ENCODE measurements at places on chromosomes 6 and 20.

- H3K27ac ChIP-seq: peak overlapping the region; percentile 87
- H3K27me3 ChIP-seq: no peaks in the 10 kb centered on the region
- peaks cover 6% of the 10 kb centered on the region for H3K36me3 ChIP-seq
These were observed 115.2 kb upstream of the RNF24 start for GRCh38 chr20:4130404-4131189.

DNA sequence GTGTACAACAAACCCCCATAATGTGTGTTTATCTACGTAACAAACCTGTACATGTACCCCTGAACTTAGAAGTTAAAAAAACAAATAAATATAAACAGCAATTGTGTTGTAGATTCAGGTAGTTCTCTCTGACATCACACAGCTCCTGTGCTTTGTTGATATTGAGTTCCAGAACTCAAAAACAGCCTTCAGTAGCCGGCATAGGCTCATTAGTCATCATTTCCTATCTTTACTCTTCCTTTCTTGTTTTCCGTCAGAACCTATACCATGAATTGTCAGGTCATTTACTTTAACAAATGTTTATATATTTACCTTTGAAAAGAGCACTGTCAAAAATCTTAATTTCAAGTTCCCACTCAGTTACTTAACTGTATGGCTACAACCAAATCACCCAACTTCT, 88.8 kb downstream of the ADTRP start:
- no peaks in the 10 kb centered on the region for H3K36me3 ChIP-seq
- no peak overlapping the region for H3K4me3 ChIP-seq
- DNase-seq: no peak
- H3K27me3 ChIP-seq: no peaks in the 10 kb centered on the region

DNA sequence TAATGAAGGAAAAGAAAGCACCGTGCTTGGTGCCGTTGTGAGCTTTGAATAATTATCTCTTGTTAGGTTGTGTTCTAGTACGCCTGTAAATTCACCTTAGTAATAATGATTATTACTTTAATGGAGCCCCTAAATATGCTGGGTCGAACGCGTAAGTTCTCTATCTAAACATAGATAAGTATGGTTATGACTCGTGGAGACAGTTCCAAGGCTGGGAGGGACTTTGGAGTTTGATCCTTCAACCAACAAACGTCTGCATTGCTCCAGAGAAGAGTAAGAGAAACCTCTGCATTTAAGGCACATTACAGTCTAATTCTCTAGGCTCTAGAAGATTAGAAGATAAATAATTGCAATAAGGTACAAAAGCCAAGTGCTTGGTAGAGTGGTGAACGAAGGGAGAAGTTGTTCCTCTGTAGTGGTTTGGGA, 514 bp downstream of the ACOT13 start:
- H3K27ac ChIP-seq: peak overlapping the region; percentile 91
- DNase-seq: no peak
- peak overlapping the region; percentile 92 for H3K4me3 ChIP-seq
- no peaks in the 10 kb centered on the region for H3K27me3 ChIP-seq

DNA sequence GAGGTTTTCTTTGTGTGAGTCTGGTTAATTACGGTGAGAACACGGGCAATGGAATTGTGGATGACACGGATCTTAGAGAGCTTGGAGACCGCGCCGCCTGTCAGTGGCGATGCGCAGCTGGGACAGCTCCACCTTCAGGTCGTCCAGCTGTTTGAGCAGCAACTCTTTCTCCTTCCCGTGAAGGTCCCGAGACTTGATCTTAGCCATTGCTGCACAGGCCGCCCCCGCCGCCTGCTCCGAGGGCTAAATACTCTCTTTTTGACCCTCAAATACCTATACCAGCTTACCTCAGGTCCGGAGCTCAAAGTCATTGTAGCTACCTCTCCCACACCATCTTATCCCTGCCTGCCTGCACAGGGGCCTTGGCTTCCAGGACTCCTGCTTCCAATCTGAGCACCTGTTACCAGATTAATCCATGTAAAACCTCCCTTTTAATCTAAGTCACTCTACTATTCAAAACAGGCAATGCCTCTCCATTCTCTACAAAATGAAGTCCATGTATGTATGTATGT, 100.2 kb downstream of the PREP start:
- H3K27me3 ChIP-seq: no peaks in the 10 kb centered on the region
- no peak overlapping the region for H3K4me3 ChIP-seq
- no peak for DNase-seq
- peaks cover 11% of the 10 kb centered on the region for H3K36me3 ChIP-seq
- H3K27ac ChIP-seq: no peak overlapping the region
- H3K4me1 ChIP-seq: no peaks in the 10 kb centered on the region

DNA sequence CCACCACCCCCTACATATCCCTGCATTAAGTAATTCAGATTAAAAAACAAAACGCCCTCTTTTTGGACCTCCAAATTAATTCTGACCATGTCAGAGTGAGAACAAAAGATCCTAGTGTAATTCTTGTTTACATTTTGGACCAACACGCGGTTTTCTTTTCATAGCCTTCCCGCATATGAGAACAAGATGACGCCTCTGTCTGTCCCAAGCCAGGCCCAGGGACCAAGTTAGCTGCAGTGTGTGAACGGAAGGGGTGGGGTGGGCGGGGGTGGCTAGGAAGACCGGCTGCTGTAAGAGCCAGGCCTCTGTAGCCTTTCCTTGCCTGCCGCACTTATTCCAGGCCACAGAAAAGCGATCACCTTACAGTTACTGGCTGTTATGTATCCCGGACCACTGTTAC, 68.0 kb downstream of the PLCG1 start:
- H3K27ac ChIP-seq: no peak overlapping the region
- H3K4me3 ChIP-seq: no peak overlapping the region
- DNase-seq: no peak
- H3K27me3 ChIP-seq: peaks cover 7% of the 10 kb centered on the region

- H3K27ac ChIP-seq: no peak overlapping the region
- peaks cover 40% of the 10 kb centered on the region for H3K27me3 ChIP-seq
- H3K4me1 ChIP-seq: no peaks in the 10 kb centered on the region
- H3K36me3 ChIP-seq: no peaks in the 10 kb centered on the region
These were observed 69.6 kb downstream of the GNAS-AS1 start for GRCh38 chr20:58781138-58781537.

- no peak for DNase-seq
- H3K27ac ChIP-seq: no peak overlapping the region
These were observed 3.3 kb downstream of the RNF144B start for GRCh38 chr6:18390476-18390875.

DNA sequence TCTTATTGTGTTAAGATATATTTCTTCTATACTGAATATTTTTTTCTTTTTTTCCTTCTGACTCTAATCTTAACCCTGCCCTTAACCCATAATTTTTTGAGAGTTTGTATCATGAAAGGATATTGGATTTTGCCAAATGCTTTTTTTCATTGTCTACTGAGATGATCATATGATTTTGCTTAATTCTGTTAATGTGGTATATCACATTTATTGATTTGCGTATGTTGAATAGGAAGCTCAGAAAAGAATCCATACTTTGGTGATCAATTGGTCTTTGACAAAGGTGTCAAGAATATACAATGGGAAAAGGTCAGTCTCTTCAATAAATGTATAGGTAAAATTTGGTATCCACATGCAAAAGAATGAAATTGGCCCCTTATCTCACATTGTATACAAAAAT, 588.8 kb upstream of the ADGRB3 start:
- H3K36me3 ChIP-seq: no peaks in the 10 kb centered on the region
- no peak overlapping the region for H3K4me3 ChIP-seq
- DNase-seq: no peak

GRCh38 chr20:1894471-1894950, 696 bp upstream of the SIRPA start:
- H3K4me3 ChIP-seq: no peak overlapping the region
- H3K27ac ChIP-seq: no peak overlapping the region
- H3K36me3 ChIP-seq: no peaks in the 10 kb centered on the region

DNA sequence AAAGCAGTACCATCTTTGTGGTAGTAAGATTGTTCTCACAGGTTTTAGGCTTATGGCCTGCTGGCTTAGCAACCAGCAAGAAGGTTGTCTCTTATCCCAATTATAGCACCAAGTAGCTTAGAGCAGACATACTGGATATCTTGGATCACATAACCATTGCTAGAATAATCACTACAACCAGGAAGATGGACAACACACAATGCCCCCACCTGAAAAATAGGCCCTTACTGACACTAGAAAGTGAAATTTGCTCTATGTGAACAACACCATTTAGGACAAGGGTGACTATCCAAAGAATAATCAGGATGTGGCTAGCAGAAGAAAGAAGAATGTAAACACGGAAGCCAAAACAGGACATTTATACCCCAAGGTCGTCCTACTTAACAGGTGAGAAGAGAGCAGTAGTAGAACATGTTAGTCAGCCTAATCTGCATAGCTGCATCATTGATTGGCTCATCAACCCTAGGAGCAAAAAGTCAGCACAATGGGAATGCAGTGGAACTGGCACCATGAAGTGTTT, 172.7 kb upstream of the MARCKS start:
- no peaks in the 10 kb centered on the region for H3K27me3 ChIP-seq
- H3K4me3 ChIP-seq: no peak overlapping the region
- no peak overlapping the region for H3K27ac ChIP-seq
- DNase-seq: no peak
- H3K4me1 ChIP-seq: no peaks in the 10 kb centered on the region
- H3K36me3 ChIP-seq: no peaks in the 10 kb centered on the region

DNA sequence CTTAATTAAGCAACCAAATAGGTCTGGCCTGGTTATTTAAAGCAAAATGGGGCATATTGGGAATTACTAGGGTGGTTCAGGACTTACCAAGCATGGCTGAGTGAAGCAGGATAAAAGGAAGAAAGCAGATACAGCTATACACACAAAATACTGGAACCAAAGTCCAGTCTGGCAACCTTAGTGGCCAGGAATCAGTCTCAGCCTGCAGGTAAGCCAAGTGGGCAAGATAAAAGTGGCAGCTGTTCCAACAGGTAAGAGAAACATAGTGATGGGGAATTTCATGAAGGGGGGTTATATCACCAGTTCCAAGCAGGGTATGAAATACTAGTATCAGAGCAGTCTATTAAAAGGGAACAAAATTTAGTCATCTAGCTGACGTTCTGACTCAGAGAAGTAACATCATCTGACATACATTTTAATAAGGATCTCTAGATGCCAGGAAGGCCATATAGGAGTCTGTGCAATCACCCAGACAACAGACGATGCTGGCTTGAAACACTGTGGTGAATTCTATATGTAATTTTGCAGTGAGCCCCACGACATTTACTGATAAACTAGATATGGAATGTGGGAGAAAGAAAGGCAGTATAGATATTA, 292.1 kb upstream of the HSF2 start:
- no peak for DNase-seq

- H3K4me3 ChIP-seq: no peak overlapping the region
- peaks cover 11% of the 10 kb centered on the region for H3K36me3 ChIP-seq
- DNase-seq: no peak
- no peak overlapping the region for H3K27ac ChIP-seq
- no peaks in the 10 kb centered on the region for H3K27me3 ChIP-seq
These were observed 145.5 kb upstream of the ARG1 start for GRCh38 chr6:131427434-131428058.

- DNase-seq: no peak
- no peak overlapping the region for H3K4me3 ChIP-seq
- H3K27ac ChIP-seq: no peak overlapping the region
- H3K27me3 ChIP-seq: no peaks in the 10 kb centered on the region
These were observed 181.0 kb downstream of the GJA1 start for GRCh38 chr6:121616406-121616805.

GRCh38 chr20:47748823-47749222, 36.5 kb downstream of the SULF2 start:
- DNase-seq: no peak
- peaks cover 11% of the 10 kb centered on the region for H3K27me3 ChIP-seq
- peak overlapping the region; percentile 3 for H3K27ac ChIP-seq
- no peaks in the 10 kb centered on the region for H3K36me3 ChIP-seq
